ENCODE measurements at places on chromosomes 7 and 10.

DNA sequence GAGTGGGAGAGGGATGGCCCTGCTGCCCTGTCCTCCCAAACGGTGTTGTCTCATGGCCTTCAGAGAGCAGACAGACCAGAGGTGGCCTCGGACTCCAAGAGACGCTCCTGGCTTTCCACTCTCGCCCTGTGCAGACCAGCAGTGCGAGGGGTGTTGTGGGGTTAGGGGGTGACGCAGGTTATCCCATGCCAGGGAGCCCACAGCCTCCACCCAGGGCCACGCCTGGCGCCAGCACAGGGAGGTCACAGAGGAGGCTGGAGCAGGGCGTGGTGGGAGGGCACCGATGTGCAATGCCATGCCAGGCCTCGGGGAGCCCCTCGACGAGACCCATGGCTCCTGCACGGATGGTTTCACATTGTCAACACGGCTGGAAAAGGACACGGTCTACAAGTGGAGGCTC is 52.1 kb downstream of the INPP5A start:
- DNase-seq, result no peak

- peak; percentile 67 for DNase-seq
Observed at GRCh38 chr7:144818511-144818910, 17.3 kb downstream of the TPK1 start.

DNA sequence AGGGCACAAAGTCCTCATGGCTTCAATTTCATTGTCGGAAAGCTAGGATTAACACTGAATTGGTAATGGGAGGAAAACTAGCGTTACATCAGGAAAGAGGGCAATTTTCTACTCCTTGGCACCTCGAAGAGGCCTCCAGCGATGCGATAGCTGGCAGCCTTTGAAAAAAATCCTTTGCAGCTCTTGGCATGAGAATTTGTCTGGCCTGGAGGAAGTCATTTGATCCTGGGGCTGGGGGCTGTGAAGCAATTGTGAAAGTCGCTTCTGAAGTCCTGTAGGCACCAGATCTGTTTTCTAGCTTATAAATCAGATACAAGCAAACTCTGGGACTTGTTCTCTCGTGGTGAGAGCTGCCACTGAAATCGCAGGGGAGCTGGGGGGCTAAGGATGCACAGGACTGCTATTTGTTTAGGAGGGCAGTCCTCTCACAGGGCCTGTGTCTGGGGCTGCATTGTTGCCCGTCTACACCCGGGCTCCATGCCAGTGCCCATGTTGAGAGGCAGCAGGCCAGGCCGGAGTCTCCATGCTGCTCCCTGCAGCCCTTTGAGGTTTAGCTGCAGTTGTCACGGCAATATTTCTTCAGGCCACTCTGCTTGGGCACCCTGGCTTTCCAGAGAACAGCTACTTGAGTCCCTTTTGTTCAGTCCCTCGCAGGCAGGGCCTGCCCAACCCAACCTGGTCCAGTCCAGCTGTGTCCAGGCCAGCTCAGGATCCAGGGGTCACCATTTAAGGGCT is 206.8 kb upstream of the LYZL1 start:
- DNase-seq, result no peak

- DNase-seq, result no peak
Observed at GRCh38 chr7:137007001-137007694, 138.7 kb downstream of the CHRM2 start.

DNA sequence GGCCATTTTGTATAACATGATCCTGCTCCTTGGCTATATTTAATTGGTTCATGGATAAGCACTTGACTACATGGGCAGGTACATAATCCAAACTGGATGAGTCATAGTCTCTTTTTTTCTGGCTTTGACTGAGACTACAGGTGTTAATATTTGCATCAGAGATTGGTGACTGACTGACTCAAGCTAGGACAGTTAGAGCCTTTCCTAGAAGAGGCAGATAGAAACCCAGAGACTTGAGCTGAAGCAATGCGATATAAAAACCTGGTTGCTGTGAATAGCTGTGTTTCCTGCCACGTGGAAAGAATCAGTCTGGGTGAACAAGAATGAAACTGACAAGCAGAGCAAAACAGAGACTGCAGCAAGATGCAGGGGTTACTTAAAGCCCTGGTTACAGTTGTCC is 81.0 kb downstream of the SAMD9 start:
- peak; percentile 65 for DNase-seq

Measured in activated CD8-positive, alpha-beta T cell treated with anti-CD3 and anti-CD28 coated beads for 36 hours (primary cell).